ENCODE measurements at places on chromosomes 12 and 14. TPM values are rescaled to one million over a fixed set of nuclear protein-coding genes. Genes with fewer than 3 reads are reported as not detected.

DNA sequence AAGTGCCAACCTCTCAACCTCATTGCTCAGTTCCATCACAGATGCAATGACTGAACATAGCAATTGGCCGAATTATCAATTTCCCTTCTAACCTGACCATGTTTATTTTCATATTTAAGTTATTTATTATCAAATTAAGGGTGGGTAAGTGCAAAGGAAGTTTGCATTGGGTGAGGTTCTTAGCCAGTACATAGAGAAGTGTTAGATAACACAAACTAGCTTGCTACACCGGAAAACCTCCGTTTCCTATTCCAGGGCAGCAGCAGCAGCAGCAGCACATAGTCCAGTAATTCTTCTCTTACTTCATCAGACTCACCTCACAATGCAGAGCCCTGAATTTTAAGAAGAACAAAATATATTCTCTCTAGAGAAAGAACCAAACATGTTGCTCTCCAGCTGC, 200.5 kb upstream of the OR4E1 start:
- H3K4me3 ChIP-seq = no peak overlapping the region
- H3K4me1 ChIP-seq = no peaks in the 10 kb centered on the region
- H3K36me3 ChIP-seq = no peaks in the 10 kb centered on the region

The SMCO2 gene
- not detected for total RNA-seq

- no peak for DNase-seq
- H3K4me3 ChIP-seq = no peak overlapping the region
- H3K4me1 ChIP-seq = no peaks in the 10 kb centered on the region
- H3K27me3 ChIP-seq = no peaks in the 10 kb centered on the region
- no peaks in the 10 kb centered on the region for H3K36me3 ChIP-seq
- H3K27ac ChIP-seq = no peak overlapping the region
Measured at GRCh38 chr12:72390146-72390545, 118.0 kb downstream of the TRHDE start.

GRCh38 chr12:15829949-15830348, 40.8 kb upstream of the EPS8 start:
- peak overlapping the region; percentile 90 for H3K27ac ChIP-seq
- peak overlapping the region; percentile 62 for H3K4me3 ChIP-seq
- no peaks in the 10 kb centered on the region for H3K27me3 ChIP-seq
- peak; percentile 71 for DNase-seq
- H3K36me3 ChIP-seq = no peaks in the 10 kb centered on the region

The TAS2R13 gene
- total RNA-seq = 0.32 TPM

The ZDHHC22 gene
- total RNA-seq = not detected

GRCh38 chr12:13443498-13443897, 247.0 kb downstream of the EMP1 start:
- H3K4me3 ChIP-seq = no peak overlapping the region
- no peaks in the 10 kb centered on the region for H3K27me3 ChIP-seq
- H3K4me1 ChIP-seq = no peaks in the 10 kb centered on the region
- H3K27ac ChIP-seq = no peak overlapping the region
- H3K36me3 ChIP-seq = no peaks in the 10 kb centered on the region
- no peak for DNase-seq

- no peak overlapping the region for H3K27ac ChIP-seq
- no peak for DNase-seq
- no peaks in the 10 kb centered on the region for H3K36me3 ChIP-seq
- 0 out of 2 replicates have a peak, but pooled peaks cover 3% of the 10 kb centered on the region for H3K4me1 ChIP-seq
Measured at GRCh38 chr12:132444283-132444682, 45.7 kb upstream of the FBRSL1 start.

The KLHDC1 gene
- total RNA-seq = 5.0 TPM

The PTHLH gene
- total RNA-seq = 0.51 TPM

DNA sequence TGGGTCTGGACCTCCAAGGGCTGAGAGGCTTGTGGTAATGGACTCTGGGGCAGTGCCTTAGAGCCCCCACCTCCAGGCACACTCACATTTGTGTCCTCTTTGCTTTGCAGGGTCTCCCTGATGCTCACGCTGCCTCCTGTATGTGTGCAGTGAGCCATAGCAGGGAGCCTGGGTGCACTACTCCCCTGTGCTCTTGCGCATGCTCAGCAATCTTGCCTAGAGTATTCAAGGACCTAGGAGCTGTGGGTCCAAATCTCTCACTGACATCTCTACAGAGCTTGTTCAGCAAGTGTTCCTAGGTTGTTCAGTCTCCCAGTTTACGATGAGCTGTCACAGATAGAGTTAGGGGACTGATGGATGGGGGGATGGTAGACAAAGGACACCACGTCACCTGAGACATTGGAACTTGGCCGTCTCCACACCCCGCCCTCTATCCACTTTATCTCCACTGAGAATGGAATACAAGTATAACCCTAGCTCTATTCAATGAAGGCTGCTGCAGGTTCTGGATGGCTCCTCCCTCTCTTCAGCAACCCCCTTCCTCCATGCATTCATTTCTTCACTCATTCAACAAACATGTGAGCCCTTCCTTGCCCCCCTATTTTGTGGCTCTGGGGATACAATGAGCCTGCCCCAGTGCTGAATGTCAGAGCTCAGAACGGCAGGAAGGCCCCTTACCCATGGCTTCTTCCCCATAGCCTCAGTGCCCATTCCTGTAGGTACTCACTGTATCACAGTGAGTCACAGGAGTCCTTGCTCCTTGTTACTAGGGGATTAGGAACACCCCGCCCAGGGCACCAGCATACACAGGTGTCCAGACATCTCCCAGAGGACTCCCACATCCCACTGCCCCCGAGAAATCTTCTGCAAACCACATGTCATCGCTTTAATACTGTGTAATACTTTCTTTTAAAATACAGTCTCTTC, 31.2 kb downstream of the FIGNL2 start:
- H3K27ac ChIP-seq = no peak overlapping the region
- H3K27me3 ChIP-seq = no peaks in the 10 kb centered on the region

The SDSL gene
- 5.1 TPM for total RNA-seq

- DNase-seq = peak; percentile 47
- no peaks in the 10 kb centered on the region for H3K27me3 ChIP-seq
- H3K27ac ChIP-seq = peak overlapping the region; percentile 57
- no peak overlapping the region for H3K4me3 ChIP-seq
- H3K36me3 ChIP-seq = no peaks in the 10 kb centered on the region
Measured at GRCh38 chr12:104181313-104181712, 34.3 kb upstream of the TXNRD1 start.

DNA sequence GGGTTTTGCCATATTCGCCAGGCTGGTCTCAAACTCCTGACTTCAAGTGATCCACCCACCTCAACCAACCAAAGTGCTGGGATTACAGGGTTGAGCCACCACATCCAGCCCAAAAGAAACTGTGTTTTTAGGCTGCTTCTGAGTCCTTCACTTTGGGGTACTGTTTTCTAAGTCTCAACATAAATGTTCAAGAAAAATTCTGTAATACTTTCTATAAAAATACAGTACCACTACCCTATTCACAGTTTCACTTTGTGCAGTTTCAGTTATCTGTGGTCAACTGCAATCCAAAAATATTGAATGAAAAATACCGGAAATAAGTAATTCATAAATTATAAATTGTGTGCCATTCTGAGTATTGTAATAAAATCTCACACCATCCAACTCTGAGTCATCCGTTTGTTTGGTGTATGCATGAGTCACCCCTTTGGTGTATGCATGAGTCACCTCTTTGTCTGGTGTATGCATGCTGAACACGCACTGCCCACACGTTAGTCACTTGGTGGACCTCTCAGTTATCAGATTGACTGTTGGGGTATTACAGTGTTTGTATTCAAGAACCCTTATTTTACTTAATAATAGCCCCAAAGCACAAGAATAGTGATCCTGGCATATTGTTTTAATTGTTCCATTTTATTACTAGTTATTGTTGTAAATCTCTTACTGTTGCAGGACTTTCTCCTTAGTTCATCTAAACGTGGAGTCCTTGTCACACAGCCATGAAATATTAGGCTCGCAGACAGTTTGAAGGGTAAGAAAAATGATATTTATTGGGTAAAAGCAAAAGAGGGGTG, 190.2 kb downstream of the FSCB start:
- no peaks in the 10 kb centered on the region for H3K27me3 ChIP-seq
- DNase-seq = peak; percentile 93
- no peak overlapping the region for H3K27ac ChIP-seq
- H3K4me3 ChIP-seq = no peak overlapping the region

DNA sequence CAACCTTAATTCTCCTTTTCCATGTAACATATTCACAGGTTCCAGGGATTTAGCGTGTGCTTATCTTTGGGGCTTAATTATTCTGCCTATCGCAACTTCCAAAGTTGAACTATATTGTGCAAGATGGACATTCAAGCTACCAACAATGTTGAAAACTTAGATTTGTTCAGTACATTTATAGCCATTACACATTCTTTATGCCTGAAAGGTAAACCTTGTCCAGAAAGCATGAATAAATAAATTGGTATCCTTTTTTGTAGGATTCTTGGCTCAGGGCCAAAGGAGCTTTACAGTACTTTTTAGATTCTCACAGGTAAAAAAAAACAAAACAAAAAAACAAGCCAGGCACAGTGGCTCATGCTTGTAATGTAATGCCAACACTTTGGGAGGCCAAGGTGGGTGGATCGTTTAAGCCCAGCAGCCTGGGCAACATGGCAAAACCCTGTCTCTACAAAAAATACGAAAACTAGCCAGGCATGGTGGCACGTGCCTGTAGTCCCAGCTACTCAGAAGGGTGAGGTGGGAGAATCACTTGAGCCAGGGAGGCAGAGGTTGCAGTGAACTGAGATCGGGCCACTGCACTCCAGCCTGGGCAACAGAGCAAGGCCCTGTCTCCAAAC, 3.3 kb downstream of the C12orf56 start:
- no peaks in the 10 kb centered on the region for H3K36me3 ChIP-seq

DNA sequence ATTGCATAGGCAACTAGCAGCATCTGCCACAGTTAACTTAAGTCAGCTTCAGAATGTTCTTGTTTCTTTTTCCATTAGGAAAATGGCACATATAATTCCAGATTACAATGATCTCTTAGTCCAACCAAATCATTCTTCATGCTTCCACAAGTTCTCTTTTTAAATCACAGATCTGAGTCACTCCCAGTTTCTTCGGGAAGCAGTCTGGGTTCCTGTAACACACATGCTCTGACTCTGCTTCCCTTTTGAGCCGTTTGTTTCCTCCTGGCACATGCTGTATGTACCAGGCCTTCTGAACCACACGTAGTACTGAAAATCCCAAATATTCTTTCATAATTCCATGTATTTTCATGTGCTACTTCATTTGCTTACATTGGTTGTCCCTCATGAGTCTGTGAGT, 388.8 kb upstream of the PDE3A start:
- no peak overlapping the region for H3K4me3 ChIP-seq
- peaks cover 6% of the 10 kb centered on the region for H3K4me1 ChIP-seq
- no peaks in the 10 kb centered on the region for H3K36me3 ChIP-seq
- H3K27me3 ChIP-seq = no peaks in the 10 kb centered on the region
- H3K27ac ChIP-seq = no peak overlapping the region

DNA sequence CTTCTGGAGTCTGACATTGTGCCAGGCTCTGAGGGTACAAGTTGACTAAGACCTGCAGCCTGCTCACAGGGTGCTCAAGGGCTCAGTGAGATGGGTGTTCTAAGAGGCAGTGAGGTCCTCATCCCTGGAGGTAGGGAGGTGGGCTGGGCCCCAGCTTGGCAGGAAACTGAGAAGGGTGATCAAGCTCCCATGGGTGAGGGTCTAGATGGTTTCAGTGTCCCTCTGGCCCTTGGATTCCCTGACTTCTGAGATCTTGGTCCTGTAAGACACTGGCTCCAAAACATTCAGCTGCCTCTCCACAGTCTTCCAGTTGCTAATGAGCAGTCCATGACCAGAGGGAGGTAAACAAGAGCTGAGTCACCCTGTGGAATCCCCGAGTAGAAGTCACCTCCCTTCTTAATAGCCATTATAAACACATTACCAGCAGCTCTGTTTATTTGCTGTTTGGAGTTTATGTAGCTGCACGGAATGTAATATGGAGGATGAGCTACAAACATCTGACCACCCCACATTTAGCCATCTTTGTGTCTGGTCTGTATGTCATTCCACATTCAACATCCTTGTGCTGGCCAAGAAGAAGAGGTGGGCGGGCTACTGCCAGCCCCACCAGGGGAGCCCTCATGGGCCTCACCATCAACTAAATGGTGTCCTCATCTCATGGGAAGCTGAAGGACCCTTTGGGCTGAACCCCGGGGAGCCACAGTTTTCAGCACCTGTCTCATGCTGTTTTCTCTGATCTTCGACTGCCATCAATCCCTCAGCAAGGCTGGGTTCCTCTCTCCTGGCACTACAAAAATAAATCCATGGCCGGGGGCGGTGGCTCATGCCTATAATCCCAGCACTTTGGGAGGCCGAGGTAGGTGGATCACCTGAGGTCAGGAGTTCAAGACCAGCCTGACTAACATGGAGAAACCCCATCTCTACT, 37.2 kb upstream of the BDKRB2 start:
- H3K36me3 ChIP-seq = no peaks in the 10 kb centered on the region
- H3K4me3 ChIP-seq = no peak overlapping the region
- peak; percentile 92 for DNase-seq
- H3K27ac ChIP-seq = peak overlapping the region; percentile 48
- peaks cover 24% of the 10 kb centered on the region for H3K4me1 ChIP-seq

- peak; percentile 50 for DNase-seq
- H3K27ac ChIP-seq = no peak overlapping the region
- H3K27me3 ChIP-seq = peaks cover 33% of the 10 kb centered on the region
- no peaks in the 10 kb centered on the region for H3K4me1 ChIP-seq
- H3K36me3 ChIP-seq = no peaks in the 10 kb centered on the region
Measured at GRCh38 chr12:52522346-52523011, 2.3 kb upstream of the KRT5 start.

The TARBP2 gene
- total RNA-seq = 54.1 TPM

GRCh38 chr12:114404926-114405518, 922 bp downstream of the TBX5 start:
- peak overlapping the region; percentile 91 for H3K4me3 ChIP-seq
- H3K36me3 ChIP-seq = no peaks in the 10 kb centered on the region
- peaks cover 24% of the 10 kb centered on the region for H3K4me1 ChIP-seq
- no peaks in the 10 kb centered on the region for H3K27me3 ChIP-seq
- H3K27ac ChIP-seq = peak overlapping the region; percentile 95
- DNase-seq = peak; percentile 58

DNA sequence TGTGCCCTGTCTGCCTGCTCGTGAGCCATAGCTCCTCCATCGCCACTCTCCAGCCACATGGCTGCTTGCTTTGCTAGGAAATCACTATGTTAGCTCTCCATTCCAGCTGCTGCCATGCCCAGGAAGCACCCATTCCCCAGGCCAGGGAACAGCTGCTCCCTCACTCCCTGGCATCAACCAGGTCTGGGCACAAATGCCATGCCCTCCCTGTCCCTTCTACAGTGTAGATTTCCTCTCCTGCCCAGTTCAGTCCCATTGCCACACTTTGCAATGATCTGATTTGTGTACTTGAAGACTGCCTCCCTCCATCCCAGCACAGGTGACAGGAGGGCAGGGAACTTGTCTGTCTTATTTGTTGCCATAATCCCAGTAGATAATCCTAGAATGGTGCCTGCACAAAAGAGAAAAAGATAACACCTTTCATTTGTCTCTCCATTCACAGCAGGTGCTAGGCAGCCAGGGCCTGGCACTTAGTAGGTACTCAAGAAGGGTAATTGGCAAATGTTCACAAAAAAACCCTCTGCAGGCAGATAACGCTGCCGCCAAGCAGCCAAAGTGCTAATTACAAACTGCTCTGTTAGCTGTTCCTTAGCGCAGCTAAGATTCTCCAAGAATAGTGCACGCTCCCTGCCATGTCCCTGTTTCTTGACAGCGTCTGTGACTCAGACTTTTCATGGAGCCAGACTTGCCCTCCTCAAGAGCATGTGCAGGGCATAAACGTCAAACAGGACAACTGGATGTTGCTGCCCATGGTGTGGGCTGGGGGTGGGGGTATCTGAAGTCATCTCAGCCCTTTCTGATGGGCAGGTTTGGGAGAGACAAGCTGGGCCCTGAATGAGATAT, 69.1 kb downstream of the ARL6IP4 start:
- H3K27me3 ChIP-seq = no peaks in the 10 kb centered on the region
- peak; percentile 71 for DNase-seq
- H3K36me3 ChIP-seq = no peaks in the 10 kb centered on the region

The TPPP2 gene
- total RNA-seq = not detected

Measured in GM23248 (cell line).